ENCODE measurements at places on chromosomes 1 and 21.

DNA sequence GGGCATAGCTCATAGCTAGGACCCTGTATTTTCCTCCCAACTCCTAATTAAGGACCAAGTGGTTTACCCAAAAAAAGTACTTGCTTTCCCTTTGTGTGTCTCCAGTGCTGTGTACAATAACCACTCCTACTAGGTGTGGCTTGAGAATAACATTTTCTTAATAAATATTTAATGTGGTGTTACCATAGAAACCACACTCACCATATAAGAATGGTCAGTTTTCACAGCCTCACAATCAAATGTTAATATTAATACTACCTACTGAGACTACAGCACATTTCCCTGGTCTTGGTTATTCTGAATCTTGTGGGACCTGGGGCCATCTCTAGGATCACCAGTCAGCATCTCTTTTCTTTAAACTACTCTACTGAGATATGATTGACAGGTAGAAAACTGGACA, 83.5 kb upstream of the BCAR3 start:
- DNase-seq: no peak

DNA sequence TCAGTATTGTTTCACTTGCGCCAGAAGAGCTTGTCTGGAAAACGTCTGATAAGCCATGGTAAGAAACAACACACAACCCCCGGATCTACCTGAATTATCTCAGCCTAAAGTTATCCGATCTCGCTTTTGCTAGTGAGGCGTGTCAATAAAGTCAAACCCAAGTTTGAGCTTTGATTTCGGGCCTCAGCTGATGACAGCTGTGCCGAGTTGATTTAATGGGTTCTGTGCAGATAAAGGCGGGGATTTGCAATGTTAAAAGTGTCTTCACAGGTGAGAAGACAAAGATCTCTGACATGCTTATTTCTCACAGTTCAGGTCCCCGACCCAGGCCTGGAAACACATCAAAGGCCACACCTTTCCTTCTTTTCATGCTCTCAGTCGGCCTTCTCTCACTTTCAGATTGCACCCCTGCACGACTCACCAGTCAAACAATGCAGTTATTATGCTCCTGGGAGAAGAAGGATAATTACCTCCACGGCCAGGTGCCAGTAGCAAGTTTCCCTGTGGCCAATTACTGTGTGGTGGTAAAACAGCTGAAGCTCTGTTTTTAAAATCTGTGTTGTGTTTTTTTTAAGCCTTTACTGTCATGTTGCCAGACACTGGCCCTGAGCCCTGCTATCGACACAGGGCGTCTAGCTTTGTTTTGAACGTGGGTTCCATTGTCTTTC, 245.3 kb upstream of the RUNX1 start:
- DNase-seq: no peak

DNA sequence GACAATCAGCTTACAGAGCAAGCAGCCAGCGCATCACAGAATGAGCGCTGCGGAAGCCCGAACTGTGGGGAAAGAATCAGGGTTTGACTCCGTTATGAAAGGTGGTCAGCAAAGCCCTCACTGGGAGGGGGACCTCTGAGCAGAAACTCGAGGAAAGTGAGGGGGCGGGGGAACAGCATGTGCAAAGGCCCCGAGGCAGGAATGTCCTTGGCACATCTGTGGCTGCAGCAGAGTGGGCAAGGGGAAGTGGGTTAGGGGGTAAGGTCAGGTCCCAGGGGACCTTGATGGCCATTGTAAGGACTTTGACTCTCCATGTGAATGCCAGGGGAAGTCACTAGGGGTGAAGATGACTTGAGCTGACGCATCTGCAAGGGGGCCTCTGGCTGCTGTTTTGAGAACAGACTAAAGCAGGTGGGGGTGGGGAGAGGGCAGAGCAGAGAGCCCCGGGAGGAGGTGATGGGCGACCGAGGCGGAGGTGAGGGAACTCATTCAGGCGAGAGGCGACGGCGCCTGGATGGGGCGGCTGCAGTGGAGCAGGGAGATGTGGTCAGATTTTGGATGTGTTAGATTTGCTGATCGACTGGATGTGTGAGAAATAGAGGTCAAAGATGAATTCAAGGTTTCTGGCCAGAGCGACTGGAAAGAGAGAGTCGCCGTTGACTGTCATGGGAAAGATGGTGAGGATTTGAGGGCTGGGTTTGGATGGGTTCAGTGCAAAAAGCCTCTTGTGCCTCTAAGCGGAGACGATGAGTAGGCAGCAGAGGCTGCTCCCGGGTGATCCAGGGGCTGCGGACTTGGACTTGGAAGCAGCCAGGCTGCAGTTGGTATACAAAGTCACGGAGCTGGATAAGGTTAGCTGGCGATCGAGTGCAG, 108.0 kb upstream of the ZBTB40 start:
- no peak for DNase-seq

GRCh38 chr1:154988058-154988954, 5.1 kb upstream of the LENEP start:
- peak; percentile 70 for DNase-seq

DNA sequence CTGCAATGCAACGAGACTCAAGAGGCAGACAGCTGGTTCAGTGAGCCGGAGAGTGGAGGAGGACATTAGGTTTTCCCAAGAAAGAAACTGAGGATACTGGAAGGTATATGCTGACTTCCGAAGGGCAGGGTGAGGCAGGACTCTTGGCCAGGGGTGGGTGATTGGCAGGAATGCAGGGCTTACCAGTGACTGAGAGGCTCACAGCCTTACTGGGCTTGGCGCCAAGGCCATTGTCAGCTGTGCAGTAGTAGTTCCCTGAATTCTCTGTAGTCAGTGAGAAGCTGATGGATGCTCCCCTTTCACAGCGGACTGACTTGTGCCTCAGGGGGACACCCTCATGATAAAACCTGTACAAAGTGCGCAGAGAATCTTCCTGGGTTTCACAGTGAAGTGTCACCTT, 9.6 kb downstream of the FCRL5 start:
- DNase-seq: no peak

GRCh38 chr1:147825586-147825985, 65.2 kb upstream of the GJA5 start:
- no peak for DNase-seq

DNA sequence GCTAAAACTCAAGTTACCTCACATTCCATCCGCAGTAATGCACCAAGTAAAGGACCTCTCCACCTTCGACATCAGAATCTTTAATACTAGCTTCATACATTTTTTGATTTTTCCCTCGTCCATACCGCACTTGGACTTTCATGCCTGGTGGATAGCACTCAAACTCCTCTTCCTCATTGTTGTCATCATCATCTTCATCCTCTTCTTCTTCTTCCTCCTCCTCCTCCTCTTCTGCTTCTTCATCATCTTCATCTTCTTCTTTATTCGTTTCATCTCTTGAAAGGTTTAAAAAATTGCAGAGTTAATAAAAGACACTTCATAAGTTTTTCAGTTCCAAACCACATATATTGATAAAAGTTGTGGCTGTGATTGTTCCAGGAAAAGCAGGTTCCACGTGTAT, 52.7 kb upstream of the RBM34 start:
- DNase-seq: no peak

DNA sequence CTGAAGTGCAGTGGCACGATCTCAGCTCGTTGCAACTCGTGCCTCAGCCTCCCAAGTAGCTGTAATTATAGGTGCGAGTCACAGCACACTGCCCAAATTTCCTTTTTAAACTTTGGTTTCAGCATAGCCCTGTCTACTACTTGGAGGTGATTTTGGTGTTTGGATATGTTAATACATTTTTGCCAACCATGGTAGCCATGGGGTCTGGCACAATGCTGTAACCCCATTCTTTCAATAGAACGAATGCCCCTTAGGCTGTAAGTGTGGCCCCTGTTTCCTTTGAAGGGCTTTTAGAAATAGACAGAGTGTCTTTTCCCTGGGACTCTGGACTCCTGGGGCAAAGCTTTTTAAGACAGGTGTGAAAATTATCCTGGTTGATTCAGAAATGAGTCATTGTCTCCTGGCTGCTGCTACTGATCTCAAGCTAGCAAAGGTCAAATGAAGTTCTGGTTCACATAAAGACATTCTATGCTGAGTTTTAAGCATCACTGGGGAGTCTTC, 141.1 kb upstream of the RUNX1 start:
- DNase-seq: no peak

DNA sequence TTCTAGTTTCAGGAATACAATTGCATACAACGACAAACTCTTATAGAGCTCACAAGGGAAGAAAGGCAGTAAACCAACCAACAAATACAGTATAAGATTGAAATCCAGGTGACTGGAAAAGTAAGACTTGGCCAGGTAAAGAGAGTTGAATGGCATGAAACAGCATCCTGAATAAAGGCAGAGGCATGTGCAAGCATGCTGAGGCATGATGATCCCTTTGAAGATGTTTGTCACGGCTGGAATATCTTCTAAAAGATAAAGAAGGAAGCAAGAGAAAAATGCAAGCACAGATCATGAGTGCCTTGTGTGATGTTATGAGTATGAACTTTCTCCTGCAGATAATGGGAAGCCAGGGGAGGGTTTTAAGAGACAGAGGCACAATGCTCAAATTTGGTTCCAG, 83.3 kb upstream of the SPATA6 start:
- DNase-seq: no peak

DNA sequence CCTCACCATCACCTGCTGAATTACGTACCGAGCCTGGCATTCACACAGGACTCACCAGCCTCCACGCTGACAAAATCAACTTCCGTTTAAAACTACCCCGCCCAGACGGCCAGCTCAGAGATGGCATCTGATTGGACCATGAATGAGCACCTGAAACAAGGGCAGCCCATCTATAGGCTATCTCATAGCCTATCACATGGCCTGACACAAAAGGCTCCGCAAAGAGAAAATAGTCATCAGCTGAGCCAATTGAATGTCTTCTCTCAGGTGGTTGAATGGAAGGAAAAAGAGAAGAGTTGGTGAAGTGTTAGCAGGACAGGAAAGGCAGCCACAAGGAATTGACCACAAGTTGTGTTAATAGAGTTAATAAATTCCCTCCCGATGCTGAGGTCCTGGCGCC, 50.6 kb upstream of the ZC3H12A start:
- DNase-seq: no peak

DNA sequence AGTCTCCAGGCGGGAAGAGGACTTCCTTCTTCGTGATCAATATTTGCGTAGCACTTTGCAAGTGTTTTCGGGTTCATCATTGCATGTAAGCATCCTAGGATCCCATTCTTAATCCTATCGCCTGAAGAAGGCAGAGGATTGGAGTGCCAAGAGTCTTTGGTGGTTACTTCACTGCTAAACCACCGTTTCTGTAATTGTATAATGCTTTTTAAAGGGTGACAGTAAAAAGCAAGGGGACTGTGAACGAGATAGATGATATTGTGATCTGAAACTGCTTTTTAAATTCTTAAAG, 345 bp upstream of the ALDH9A1 start:
- DNase-seq: no peak

- no peak for DNase-seq
Measured at GRCh38 chr1:175503538-175503937, 239.9 kb downstream of the TNR start.

- no peak for DNase-seq
Measured at GRCh38 chr1:111497592-111497991, 5.8 kb downstream of the ADORA3 start.

- no peak for DNase-seq
Measured at GRCh38 chr21:26072666-26073615, 97.6 kb downstream of the APP start.

DNA sequence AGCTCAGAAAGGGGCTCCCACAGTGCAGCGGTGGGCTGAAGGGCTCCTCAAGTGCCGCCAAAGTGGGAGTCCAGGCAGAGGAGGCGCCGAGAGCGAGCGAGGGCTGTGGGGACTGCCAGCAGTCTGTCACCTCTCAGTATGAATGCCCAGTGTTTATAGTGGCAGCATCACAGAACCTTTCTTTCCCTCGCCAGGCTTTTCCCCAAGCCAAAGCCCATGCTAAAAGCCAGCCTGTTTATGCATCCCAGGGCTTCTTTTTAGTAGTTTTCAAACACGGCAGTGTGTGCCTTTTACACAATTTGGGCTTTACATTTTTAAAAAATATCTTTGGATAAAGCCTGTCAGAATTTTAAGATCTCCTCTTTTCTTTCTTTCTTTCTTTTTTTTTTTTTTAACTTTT, 70.6 kb downstream of the CENPF start:
- no peak for DNase-seq

DNA sequence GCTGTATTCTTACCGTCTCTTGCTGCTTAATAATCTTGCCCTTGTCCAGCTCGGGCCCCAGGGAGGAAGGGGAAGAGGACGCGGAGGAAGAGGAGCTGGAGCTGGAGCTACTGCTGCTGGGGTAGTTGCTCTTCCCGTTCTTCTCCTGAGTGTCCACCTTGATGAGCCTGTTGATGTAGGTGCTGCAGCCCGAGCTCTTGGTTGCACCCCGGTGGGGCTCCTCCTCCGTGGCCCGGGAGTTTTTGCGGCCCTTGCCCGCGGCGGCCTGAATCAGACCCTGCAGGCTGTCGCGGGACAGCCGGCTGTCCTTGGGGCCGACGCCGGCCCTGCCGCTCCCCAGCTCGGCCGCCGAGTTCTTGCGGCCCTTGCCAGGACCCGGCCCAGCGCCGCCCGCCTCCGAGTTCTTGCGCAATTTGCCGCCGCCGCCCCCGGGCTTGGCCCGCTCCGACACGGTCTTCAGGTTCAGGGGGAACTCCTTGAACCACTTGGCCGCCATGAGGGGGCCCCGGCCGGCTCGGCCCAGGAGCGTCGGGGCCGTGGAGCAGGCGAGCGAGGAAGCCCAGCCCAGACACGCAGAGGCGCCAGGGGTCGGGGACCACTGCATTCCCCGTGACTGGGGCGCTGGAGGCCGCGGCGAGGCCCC, 475 bp upstream of the TDRD10 start:
- DNase-seq: no peak

DNA sequence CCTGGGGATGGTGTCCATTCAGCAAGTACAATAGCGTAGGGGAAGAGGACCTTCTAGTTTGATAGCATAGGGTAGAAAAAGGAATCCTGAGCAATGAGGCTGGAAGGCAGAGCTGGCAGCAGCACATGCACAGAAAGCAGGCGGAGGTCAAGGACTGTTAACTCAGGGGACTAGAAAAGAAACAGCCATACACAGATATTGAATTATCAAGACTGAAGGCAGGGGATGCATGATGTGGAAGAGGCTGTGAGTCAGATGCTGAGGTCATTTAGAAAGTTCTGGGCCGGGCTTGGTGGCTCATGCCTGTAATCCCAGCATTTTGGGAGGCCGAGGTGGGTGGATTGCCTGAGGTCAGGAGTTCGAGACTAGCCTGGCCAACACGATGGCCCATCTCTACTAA, 65.6 kb downstream of the OPTC start:
- DNase-seq: no peak

- DNase-seq: no peak
Measured at GRCh38 chr21:23155281-23155680, 2157.1 kb downstream of the NCAM2 start.

DNA sequence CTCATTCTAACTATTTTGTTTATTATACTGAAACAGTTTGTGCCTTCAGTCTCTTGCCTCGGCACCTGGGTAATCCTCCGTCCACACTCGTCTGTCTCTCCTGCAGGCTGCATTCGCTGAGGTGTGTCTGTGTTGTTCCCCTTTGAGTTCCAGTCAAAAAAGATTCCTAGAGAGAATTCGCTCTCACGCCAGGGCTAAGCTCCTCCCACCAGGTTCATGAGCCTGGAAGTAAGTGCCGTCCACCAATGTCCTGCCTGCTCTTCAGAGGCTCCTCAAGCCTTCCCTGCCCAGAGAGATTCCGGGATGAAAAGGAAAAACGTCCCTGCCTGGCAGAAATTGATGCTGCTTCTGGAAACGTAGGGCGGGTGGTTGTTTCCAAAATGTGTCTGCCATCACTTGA, 12.9 kb downstream of the KIAA2013 start:
- no peak for DNase-seq

- DNase-seq: no peak
Measured at GRCh38 chr1:167408355-167408754, 110.0 kb downstream of the CD247 start.

Measured in activated CD4-positive, alpha-beta T cell treated with anti-CD3 and anti-CD28 coated beads, Interleukin-2, amount 10 ng/mL, durations not matched to agents 24 days and 14 days (primary cell).